ENCODE measurements at places on chromosomes 3 and 15.

DNA sequence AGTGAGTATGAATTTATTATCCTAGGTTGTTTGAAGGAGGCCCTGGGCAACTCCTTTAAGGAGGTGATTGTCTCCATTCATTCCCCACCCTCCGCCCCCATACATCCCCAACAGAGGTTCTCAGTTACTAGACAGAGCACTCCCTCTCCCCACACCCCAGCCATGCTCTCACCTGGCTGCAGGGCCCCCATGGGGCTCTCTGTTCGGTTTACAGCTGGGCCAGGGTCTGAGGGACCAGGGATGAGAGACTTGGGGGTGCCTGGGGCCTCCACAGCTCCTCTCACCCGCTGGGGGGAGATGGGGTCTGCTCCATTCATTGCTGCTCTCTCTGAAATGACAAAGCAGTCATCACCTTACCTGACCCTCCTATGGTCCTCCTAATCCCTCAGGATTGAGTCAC is 3.6 kb downstream of the PRRT3 start:
- no peak for DNase-seq

DNA sequence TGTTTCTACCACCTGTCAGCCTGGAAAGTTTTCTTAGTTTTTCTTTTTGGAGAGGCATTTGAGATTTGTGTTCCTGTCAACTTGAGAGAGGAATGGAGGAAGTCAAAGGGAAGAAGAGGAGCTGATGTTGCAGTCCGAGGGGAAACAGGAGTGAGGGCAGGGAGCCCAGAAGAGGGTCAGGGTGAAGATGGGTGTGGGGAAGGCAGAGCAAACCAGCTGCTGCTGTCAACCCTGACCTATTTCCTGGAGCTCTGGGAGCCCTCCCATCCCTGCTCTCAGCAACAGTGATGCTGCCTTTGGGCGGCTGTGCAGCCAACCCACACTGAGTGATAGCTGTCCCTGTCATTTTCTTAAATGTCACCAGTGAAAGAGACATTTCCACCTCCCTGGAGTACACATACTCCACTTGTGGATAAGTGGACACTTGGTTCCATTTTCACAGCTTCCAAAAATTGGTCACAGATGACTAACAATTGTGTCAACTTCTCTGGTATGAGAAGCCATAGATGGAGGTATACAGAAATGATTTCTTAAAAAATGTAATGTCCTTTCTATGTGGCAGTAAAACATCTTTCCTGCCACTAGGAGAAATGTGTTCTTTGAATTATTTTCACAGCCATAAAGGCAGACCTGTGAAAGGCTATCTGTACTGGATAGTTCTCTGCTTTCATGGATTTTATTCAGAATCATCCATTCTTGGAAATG is 556.3 kb upstream of the TBL1XR1 start:
- DNase-seq = no peak

DNA sequence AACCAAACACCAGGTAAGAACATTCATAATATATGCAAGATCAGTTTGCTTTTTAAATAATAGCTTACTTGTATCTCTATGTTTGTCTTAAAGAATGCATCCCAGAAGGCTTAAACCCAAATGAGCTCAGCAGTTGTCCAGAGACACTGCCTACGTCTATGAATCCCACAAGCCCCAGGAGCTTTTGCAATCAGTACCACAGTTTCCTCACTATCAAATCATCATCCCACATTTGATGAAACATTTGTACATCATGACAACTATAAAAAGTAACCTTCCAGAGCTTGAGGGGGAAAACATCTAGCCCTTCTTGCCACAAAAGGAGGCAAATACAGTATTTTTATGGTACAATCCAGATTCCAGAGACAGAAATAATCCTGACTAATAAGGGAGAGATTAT is 63.7 kb downstream of the ATP8B4 start:
- DNase-seq = no peak

- no peak for DNase-seq
These were observed 199.8 kb downstream of the XXYLT1 start for GRCh38 chr3:195071011-195071728.

GRCh38 chr15:87401973-87402372 is 854.6 kb downstream of the NTRK3 start:
- DNase-seq = no peak

- DNase-seq = no peak
These were observed 2.2 kb downstream of the LRCH3 start for GRCh38 chr3:197793247-197793646.

- no peak for DNase-seq
These were observed 84.4 kb upstream of the RGMA start for GRCh38 chr15:93173369-93173768.

- no peak for DNase-seq
These were observed 106.2 kb upstream of the AGTR1 start for GRCh38 chr3:148591525-148591924.

DNA sequence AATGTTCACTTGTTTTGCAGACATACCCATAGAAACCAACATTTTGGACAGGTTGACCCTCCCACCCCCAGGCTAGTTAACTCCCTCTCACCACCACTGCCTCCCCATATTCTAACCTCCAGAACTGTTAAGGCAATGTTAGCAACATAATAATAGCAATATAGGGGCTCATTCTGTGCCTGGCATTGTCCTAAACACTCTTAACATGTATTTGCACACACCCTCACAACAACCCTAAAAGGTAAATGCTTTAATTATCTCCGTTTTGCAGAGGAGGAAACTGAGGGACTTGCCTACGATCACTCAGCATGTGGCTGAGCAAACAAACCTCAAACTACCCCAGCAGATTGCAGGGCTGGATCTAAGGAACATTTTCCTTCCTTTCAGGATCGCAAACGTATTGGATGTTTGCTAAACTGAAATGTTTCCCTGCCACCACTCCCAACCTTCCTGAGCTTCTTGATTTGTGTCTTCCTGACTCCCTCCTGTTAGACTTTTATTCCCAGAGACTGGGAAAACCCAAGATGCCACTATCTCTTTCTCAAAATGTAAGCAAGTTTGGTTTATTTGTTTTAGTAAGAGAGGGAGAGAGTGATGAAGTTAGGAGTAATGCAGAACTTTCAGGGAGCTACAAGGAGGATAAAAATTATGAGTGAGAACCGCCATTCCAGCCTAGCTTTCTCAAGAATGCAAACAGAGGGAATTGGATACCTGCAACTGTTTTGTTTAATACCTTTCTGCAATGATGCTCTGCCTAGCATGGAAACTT is 1.3 kb downstream of the SCG5 start:
- no peak for DNase-seq

DNA sequence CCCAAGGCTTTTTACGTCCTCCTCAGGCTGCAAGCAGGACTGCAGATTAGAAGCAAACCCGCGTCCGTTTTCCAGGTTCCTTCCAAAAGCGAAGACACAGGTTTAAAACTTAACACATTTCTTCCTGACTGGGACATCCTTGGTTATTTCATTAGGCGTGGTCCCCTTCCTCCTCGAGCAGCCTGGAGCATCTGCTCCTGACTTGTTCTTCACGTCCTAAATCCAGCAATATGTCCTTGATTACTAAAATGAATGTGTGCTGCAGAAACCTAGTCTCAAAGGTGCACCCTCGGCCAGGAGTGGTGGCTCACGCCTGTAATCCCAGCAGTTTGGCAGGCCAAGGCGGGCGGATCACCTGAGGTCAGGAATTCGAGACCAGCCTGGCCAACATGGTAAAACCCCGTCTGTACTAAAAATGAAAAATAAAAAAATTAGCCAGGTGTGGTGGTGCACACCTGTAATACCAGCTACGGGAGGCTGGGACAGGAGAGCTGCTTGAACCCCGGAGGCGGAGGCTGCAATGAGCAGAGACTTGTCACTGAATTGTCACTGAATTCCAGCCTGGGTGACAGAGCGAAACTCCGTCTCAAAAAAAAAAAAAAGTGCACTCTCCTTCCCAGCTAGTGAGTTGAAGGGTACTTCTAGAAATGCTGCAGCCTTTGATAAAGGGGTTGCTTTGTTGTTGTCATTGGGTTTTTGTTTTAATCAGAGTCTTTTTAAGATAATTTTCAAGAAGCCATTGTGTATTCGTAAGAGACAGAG is 842 bp upstream of the LRIG1 start:
- DNase-seq = no peak

DNA sequence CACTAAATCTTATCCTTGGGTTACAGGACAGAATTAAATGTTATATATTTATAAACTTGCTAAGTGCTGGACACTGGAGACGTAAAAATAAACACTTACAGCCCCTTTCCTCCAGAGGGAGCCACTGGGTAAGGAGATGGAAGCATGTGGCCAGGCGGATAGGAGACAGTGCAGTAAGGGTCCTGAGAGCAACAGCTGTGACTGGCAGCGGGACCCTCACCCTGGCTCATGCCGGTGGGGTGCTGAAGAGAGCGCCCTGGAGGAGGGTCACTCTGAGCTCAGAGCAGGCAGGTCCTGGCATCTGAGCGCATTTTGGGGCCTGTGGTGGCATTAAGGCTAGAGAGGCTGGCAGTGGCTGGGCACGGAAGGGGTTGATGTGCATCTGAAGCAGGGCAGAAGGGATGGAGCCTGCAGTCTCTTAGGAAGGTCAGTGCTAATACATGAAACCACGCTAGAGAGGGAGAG is 16.0 kb downstream of the SEC61A1 start:
- DNase-seq = no peak

DNA sequence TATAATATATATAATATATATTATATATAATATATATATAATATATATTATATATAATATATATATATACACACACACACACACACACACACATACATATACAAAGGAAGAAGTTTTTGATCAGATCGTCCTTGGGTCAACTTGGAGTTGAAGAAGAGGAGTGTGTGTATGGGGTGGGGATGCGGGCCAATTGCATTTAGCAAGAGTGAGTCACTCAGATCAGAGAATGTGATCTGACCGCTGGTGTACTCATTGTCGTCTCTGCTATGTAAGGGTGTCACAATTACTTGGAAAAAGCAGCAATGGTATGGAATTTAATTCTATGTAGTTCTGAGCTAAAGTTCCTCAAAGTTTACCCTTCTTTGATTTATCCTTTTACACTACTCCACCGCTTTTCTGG is 4.6 kb upstream of the VGLL3 start:
- no peak for DNase-seq

DNA sequence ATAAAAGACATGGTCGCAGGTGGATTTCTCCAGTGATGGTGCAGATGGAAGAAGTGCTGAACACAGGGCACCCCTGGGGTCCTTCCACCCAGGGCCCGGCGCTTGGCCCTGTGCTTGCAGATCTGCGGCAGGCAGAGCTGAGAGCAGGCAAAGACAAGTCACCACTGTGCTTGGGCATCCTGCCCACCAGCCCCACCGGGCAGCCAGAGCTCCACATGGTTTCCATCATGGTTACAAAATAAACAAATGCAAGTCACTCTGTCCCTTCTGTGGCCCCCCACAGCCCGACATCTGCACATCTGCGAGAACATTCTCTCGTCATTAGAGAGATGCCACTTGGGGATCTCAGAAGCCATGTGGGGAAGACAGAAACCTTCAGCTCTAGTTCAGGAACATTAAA is 37.6 kb upstream of the SFMBT1 start:
- no peak for DNase-seq

GRCh38 chr15:84921121-84921520 is 36.7 kb downstream of the SLC28A1 start:
- no peak for DNase-seq

GRCh38 chr3:111662907-111663306 is 67.8 kb upstream of the ZBED2 start:
- no peak for DNase-seq

DNA sequence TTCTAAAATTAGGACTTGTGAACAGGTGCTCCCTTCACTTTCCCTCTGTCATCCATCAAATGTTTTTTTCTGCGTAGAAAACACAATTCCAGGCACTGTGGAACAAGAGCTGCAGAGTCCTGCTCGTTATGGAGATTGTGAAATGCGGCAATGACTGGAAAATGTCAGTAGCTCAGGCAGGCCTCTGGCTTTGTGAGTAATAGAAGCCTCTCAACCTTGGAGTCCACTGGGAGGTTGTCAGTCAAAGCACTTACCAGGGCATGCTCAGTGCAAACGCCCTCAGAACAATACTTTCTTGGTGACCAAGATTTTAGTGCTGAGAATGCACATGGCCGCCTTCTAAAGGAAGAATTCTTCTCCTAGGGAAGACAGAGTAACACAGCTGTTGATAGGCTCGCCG is 26.7 kb upstream of the MED12L start:
- no peak for DNase-seq

- DNase-seq = no peak
These were observed 626.5 kb upstream of the ADAMTS9 start for GRCh38 chr3:65314269-65314668.

GRCh38 chr3:47664519-47664918 is 85.9 kb upstream of the CSPG5 start:
- no peak for DNase-seq

DNA sequence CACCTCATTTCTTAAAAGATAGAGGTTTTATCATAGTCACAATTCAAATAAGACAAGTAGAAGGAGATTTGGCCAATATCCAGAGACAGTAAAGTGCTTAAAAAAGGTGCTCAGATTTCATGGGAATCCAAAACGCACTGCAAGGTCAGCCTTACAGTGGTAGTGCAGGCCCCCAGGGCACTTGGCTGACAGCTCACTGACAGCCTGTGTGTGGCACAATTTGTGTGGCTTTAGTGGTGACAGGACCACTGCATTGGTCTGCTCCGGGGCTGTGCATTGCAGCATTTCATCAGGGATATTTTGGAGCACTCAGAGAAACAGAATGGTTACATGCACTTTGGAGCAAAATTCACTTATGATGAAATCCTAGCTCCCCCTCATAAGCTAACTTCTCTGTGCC is 544.3 kb downstream of the NTRK3 start:
- no peak for DNase-seq

DNA sequence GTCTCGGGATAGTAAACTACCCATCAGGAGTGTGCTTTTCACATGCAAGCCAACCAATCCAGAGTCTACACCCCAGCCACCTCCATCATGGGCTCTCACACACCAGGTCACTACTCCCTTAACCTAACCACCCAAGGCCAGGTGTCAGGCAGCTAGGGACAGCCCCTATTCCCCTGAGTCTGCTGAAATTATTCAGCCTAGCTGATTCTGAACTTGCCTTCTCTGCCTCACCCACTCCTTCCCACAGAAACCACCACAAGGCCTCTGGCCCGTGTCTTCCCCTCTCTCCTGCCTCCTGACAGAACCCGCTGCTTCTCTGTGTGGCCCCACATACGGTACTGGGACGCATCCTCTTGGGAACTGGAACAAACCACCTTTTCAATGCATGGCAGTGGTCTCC is 82.1 kb downstream of the PCSK6 start:
- no peak for DNase-seq

GRCh38 chr15:81485806-81486205 is 111.8 kb upstream of the TMC3 start:
- DNase-seq = no peak

GRCh38 chr3:149388531-149389417 is 11.3 kb upstream of the TM4SF1 start:
- DNase-seq = no peak

DNA sequence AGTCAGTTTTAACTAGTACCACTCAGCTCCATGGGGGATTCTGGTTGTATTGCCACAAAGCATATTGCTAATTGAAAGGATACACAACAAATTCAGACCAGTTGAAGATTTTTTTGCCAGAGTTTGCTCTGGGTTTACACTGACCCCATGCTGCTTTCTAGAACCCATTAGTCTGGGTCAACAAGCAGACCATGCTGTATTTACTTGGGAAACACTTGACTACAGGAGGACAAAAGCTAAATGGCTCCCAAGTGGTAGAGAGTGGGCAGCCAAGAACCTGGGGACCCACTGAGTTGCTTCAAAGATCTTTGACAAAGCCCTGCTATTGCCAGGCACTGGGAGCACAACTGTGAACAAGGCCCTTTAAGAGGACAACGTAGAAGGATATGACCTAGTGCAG is 86.8 kb upstream of the PSMD6 start:
- DNase-seq = no peak

All from stimulated activated CD4-positive, alpha-beta T cell treated with anti-CD3 and anti-CD28 coated beads, Interleukin-12 subunit alpha, Interleukin-12 subunit beta, amount 100 ng/mL, for 4 hours (primary cell).